ENCODE measurements at places on chromosomes 2 and 18. TPM values are rescaled to one million over a fixed set of nuclear protein-coding genes. Genes with fewer than 3 reads are reported as not detected.
A peak's percentile ranks its signal among the peaks of the same experiment; 100 is the strongest.

GALR1 gene
- total RNA-seq: not detected

RBFA gene
- total RNA-seq: 25.5 TPM

RAMP1 gene
- total RNA-seq: 176 TPM

DNA sequence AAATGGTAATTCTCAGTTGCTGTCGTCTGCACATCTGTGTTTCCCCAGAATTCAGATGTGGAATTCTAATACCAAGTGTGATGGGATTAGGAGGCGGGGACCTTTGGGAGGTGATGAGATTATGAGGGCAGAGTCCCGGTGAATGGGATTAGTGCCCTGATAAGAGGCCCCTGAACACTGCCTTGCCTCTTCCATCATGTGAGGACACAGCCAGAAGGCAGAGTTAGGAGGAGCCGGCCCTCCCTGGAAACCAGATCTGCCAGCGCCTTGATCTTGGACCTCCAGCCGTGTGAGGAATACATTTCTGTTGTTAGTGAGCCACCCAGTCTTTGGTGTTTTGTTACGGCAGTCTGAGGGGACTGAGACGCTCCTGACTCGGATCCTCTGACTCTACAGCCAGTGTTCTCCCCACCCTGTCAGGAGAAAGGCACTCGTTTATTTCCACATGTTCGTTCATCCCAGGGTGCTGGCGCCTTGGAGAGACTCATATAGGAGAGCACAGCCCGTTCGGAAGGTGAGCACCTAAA lies 395.0 kb downstream of the ZNF516 start:
- no peaks in the 10 kb centered on the region for H3K4me1 ChIP-seq
- peaks cover 2% of the 10 kb centered on the region for H3K36me3 ChIP-seq
- DNase-seq: no peak

GRCh38 chr2:73776869-73777519 lies 2.9 kb downstream of the DUSP11 start:
- no peak for DNase-seq
- peaks cover 31% of the 10 kb centered on the region for H3K4me1 ChIP-seq
- H3K4me3 ChIP-seq: no peak overlapping the region
- peaks cover 23% of the 10 kb centered on the region for H3K36me3 ChIP-seq
- H3K27ac ChIP-seq: peak overlapping the region; percentile 83

GRCh38 chr2:219731173-219731572 lies 103.7 kb downstream of the SLC4A3 start:
- no peak for DNase-seq
- no peak overlapping the region for H3K27ac ChIP-seq
- peaks cover 4% of the 10 kb centered on the region for H3K4me1 ChIP-seq
- H3K36me3 ChIP-seq: no peaks in the 10 kb centered on the region

ACVR1C gene
- 0.05 TPM for total RNA-seq

KIAA2012 gene
- total RNA-seq: not detected

ST8SIA5 gene
- total RNA-seq: 0.36 TPM

DNA sequence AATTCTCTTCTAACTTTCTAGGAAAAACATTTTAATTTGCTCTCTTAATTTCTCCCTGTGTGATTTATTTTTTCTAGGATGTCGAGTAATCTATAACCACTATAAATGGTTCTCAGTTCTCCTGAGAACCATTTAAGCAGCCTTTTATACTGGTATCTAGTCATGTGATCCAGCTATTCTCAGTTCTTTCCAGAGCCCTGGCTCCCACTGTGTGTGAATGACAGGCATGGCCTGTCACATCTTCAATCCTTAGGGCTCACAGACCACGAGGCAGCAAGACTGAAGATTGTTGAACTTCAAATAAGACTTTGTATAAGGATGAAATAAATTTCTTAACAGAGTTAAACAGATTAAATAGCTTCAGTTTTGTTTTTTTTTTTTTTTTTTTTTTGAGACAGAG lies 219.4 kb downstream of the HNMT start:
- H3K27me3 ChIP-seq: peaks cover 21% of the 10 kb centered on the region
- no peak for DNase-seq
- no peaks in the 10 kb centered on the region for H3K36me3 ChIP-seq
- no peak overlapping the region for H3K27ac ChIP-seq

NAT8 gene
- total RNA-seq: not detected

DNA sequence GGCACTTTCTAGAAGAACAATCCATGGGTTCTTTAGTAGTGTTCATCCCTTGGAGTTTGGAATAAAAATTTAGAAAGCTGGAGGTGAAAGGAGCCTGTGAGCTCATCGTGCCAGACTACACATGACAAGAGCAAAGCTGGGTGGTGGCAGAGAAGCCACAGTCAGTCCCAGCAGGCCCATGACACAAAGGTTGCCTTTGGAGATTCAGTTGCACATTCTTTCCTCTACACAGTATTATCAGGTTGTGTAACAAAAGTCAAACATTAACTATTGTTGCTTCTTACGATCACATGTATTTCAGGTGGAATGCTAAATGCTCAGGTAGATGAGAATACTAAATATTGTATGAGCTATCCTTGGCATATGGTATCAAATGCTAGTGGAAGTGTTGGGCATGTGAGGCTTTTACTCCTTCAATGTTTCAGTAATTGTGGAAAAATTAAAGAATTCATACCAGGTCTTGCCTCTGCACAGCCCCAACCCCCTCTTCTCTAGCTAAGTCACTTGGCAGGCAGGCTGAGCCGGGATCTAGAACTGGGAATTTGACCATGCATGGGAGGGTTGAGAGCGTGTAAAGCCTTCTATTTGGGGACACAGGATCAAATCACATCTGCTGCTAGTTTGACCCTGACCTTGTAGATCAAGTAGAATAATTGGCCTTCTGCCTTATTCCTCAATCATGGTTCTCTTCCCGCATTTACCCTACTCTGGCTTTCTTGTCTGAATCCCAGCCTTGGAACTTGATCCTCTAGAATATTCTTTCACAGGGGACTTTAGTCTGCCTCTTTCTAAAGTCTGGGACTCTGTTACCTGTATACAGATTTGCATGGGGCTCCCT lies 230.9 kb downstream of the GCA start:
- no peak overlapping the region for H3K27ac ChIP-seq
- H3K4me3 ChIP-seq: no peak overlapping the region
- H3K36me3 ChIP-seq: no peaks in the 10 kb centered on the region
- peaks cover 1% of the 10 kb centered on the region for H3K27me3 ChIP-seq
- peaks cover 9% of the 10 kb centered on the region for H3K4me1 ChIP-seq
- no peak for DNase-seq

DNA sequence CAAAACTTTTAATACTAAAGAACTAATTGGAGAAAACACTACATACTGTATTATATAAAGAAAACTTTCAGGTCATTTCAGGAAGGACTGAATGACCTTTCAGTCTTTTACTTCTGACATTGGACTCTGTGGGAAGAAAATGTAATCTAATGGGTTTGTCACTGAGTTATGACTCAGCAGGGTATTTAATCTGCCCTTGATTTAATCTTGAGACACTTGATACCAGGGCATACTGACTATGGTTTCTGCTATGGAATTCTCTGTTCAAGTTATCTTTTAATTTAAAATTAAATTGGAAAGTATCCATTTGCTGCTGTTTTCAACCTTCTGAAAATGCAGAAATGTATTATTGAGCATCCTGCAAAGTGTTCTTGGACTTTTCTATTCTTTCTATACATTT lies 354.2 kb upstream of the GALNT5 start:
- H3K4me1 ChIP-seq: peaks cover under 1% of the 10 kb centered on the region
- DNase-seq: no peak
- no peaks in the 10 kb centered on the region for H3K27me3 ChIP-seq
- H3K4me3 ChIP-seq: no peak overlapping the region
- no peaks in the 10 kb centered on the region for H3K36me3 ChIP-seq

DNA sequence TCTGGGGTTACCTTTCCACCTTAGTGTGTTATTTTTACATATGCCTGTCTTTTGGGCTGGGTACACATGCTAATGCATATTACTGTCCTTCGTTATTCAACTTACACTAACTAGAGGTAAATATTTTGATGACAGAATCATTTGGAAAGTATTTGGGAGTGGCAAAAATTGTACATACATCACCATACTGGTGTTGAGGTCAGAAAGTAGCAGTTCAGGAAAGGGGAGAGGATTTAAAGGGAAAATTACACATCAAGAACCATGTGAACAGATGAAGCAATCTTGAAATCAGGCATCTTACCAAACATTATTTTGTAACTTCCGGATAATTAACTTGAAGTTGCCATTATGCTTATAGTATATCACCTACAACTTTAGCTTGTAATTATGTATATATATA lies 379.7 kb downstream of the RND3 start:
- peaks cover 2% of the 10 kb centered on the region for H3K36me3 ChIP-seq
- no peak for DNase-seq
- no peak overlapping the region for H3K4me3 ChIP-seq
- H3K27me3 ChIP-seq: no peaks in the 10 kb centered on the region

ACMSD gene
- not detected for total RNA-seq

- no peak overlapping the region for H3K27ac ChIP-seq
- H3K27me3 ChIP-seq: no peaks in the 10 kb centered on the region
- DNase-seq: no peak
- H3K36me3 ChIP-seq: peaks cover 2% of the 10 kb centered on the region
- H3K4me1 ChIP-seq: no peaks in the 10 kb centered on the region
- H3K4me3 ChIP-seq: no peak overlapping the region
These were observed 41.0 kb upstream of the EPC2 start for GRCh38 chr2:148603562-148603920.

DNA sequence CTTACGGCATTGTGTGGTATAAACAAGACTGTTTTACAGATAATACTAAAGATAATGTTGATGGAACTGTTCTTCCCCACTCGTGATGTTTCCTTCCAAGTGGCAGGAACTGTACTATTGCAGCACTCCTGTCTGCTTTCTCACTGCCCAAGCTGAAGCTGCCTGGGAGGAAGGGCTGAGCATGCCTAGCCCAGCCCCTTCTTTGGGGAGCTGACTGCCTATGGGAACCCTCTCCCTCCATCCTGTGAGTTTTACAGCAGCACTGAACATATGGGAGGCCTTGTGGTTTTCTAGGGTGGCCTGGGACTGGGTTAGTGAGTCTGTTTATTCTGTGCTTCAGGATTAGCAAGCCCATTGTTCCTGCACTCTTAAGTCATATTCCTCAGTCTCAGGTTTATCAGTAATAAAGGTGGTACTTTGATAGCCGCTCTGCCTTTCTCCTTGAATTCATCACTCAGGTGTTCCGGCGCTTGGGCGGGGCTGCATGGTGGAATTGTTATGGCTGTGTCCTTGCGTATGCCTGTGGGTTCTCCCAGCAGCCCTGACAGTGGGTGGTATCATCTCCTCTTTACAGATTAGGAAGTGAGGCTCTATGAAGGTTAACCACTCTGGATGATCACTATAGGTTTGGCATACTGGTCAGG lies 379.7 kb downstream of the PTPRM start:
- peak overlapping the region; percentile 61 for H3K4me3 ChIP-seq
- peaks cover 5% of the 10 kb centered on the region for H3K36me3 ChIP-seq
- H3K27me3 ChIP-seq: no peaks in the 10 kb centered on the region
- no peak for DNase-seq
- peaks cover 66% of the 10 kb centered on the region for H3K4me1 ChIP-seq

- no peak for DNase-seq
- H3K4me3 ChIP-seq: no peak overlapping the region
- H3K27me3 ChIP-seq: no peaks in the 10 kb centered on the region
- H3K4me1 ChIP-seq: peaks cover 61% of the 10 kb centered on the region
- H3K36me3 ChIP-seq: no peaks in the 10 kb centered on the region
- peak overlapping the region; percentile 62 for H3K27ac ChIP-seq
These were observed 57.6 kb downstream of the PIEZO2 start for GRCh38 chr18:11091746-11092145.

TNFRSF11A gene
- 0.49 TPM for total RNA-seq

GRCh38 chr2:239444626-239445577 lies 44.1 kb upstream of the HDAC4 start:
- no peak for DNase-seq
- peaks cover 24% of the 10 kb centered on the region for H3K4me1 ChIP-seq
- no peak overlapping the region for H3K4me3 ChIP-seq
- no peaks in the 10 kb centered on the region for H3K36me3 ChIP-seq

GRCh38 chr18:37430357-37431076 lies 135.1 kb downstream of the CELF4 start:
- H3K27me3 ChIP-seq: peaks cover 16% of the 10 kb centered on the region
- no peak for DNase-seq
- no peaks in the 10 kb centered on the region for H3K36me3 ChIP-seq
- H3K4me1 ChIP-seq: no peaks in the 10 kb centered on the region
- H3K27ac ChIP-seq: no peak overlapping the region

DNA sequence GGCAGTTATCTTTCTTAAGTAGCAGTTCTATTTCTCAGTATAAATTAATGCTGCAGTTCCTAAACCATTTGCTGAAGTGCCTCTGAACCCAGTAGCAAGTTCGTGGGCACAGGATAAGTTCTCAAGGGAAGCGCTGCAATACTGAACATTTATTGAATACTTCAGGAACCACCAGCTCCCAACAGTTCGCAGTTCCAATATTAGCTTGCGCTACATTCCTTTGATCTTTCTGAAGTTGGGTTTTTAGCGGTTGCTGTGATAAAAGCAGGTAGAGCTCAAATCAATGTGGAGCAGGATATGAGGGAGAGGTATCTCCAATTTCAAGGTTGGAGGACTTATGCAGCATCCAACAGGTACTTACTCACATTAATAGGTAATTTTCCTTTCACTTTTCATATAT lies 33.7 kb downstream of the PDCL3 start:
- H3K36me3 ChIP-seq: no peaks in the 10 kb centered on the region
- H3K27me3 ChIP-seq: no peaks in the 10 kb centered on the region
- no peak overlapping the region for H3K27ac ChIP-seq

DNA sequence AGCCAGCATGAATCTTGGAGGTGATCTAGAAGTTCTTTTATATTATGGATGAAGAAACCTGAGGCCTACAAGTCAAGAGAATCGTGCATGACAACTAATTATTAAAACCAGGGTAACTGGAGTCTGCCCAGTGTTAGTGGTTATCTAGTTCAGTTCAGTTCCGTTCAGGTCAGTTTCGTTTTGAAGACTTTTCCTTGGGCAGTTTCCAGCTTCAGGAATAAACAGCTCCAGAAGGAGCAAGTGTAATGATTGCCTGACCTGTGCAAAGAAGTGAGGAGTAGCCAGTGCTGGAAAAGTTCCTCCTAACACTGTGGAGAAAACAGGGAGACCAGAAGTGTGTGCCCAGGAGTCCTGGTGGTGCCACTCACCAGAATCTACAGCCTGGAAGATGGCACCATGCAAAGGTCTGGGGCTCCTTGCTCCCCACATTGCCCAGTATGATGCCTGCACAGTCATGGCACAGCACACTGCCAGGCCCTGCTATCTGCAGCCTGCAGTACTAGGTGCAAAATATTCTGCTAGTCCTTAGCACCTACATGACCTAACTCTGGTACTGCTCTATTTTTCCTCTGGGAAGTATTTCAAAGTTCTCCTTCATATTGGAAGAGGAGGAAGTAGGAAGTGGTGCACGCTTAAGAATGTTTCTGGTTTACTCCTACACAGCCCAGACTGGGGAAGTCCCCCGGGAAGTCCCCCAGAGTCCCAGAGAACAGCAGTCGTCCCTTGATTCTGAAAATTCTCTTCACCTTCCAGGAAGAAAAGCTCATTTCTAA lies 65.8 kb downstream of the SUMO1 start:
- no peak for DNase-seq
- H3K4me1 ChIP-seq: peaks cover 7% of the 10 kb centered on the region
- H3K36me3 ChIP-seq: no peaks in the 10 kb centered on the region
- H3K27me3 ChIP-seq: no peaks in the 10 kb centered on the region
- no peak overlapping the region for H3K27ac ChIP-seq
- no peak overlapping the region for H3K4me3 ChIP-seq

Measured in chondrocyte (in vitro differentiated cells).